ENCODE measurements at places on chromosomes 6 and 20.

DNA sequence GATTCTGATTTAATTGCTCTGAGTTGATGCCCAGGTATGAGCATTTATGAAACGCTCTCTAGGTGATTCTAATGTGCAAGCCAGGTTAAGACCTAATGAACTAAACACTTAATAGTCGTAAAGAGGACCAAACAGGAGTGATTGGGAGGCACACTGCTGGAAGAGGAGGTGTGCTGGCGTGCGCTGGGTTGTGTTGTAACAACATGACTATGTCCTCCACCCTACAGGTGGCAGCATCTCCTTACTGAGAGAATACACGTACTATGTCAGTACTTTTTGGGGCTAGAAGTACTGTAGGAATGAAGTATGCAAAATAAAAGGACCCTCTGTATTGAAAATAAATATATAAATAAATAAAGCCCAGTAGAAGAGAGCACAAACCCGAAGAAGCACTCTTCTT is 11.9 kb downstream of the C6orf89 start:
- no peak for DNase-seq

DNA sequence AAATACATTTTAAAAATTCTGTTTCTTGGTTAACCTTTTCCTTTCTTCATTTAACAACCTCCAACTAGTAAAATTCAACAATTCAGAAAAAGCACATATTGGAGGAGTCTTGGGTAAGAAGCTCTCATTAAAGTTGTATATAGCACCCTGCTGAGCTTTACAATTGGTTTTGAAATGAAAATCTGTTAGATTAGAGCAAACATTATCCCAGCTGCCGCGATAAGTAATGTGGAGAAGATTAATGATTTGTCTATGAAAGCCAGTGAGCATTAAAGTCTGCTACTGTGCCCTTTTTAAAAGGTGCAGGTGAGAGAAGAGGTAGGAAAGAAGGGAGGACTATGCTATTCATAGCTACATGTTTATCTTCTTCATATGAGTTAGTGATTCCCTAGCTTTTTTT is 201.5 kb downstream of the ZFAND3 start:
- DNase-seq: no peak

GRCh38 chr6:5427586-5427985 is 166.3 kb downstream of the FARS2 start:
- no peak for DNase-seq

GRCh38 chr6:47363736-47364135 is 54.0 kb upstream of the TNFRSF21 start:
- no peak for DNase-seq

GRCh38 chr6:62429781-62430180 is 143.8 kb upstream of the KHDRBS2 start:
- DNase-seq: no peak

GRCh38 chr6:6057442-6058053 is 50.8 kb upstream of the NRN1 start:
- peak; percentile 0 for DNase-seq

All from GM04504 (cell line).